H9 (cell line): ENCODE measurements at places on chromosomes 1 and 21. TPM values are rescaled to one million over a fixed set of nuclear protein-coding genes. Genes with fewer than 3 reads are reported as not detected.

MYOG gene
- total RNA-seq: not detected in 2 replicates

FBLIM1 gene
- 64.7 and 66.8 TPM in 2 replicates for total RNA-seq

LPAR3 gene
- 2.5 and 3.0 TPM in 2 replicates for total RNA-seq

CFHR1 gene
- total RNA-seq: not detected in 2 replicates

S100A7A gene
- total RNA-seq: not detected in 2 replicates

CD5L gene
- total RNA-seq: not detected in 2 replicates

SPRR2F gene
- not detected in 2 replicates for total RNA-seq

MATN1 gene
- total RNA-seq: not detected in 2 replicates

SV2A gene
- total RNA-seq: 42.4 and 44.4 TPM in 2 replicates

LCE1B gene
- not detected in 2 replicates for total RNA-seq

SDF4 gene
- 82.0 and 84.7 TPM in 2 replicates for total RNA-seq

CRYBG2 gene
- total RNA-seq: 11.8 and 12.8 TPM in 2 replicates

WLS gene
- total RNA-seq: 0.79 and 0.94 TPM in 2 replicates

- no peak overlapping the region for H3K27ac ChIP-seq
- no peaks in the 10 kb centered on the region for H3K36me3 ChIP-seq
- no peaks in the 10 kb centered on the region; the same call in 1 of the 2 replicates for H3K4me1 ChIP-seq
- DNase-seq: no peak
- H3K4me3 ChIP-seq: no peak overlapping the region
Measured at GRCh38 chr1:47887475-47888293, 109.5 kb downstream of the TRABD2B start.

DNA sequence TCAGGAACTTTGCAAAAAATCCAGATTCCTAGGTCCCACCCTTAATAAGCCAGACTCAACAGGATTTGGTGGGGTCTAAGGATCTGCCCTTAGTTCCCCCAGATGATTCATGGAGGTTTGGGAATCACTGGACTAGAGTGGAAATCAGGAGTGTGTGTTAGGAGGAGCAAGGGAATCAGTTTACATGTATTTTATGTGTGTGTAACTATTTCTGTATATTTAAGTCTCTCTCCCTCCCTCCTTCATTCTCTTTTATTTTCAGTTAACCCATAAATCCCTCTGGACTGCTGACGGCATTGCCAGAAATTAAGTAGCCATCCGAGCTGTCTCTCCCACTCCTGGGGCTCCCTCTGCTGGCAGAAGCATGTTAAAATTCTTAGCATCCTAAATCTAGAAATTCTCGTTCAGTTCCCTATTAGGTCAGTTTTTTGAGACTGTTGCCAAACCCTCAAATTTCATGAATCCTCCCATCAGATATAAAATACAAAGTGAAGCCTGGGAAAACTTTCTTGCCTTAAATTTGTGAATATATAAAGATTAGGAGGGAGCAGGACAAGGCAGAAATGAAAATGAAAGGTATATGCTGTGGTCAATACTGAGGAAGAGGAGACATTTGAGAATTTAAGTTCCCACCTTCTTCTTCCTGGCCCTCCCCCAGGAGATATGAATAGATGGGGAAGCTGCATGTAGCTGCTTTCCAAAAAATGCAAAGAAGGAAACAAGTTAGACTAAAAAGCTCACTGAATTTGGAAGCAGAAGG, 11.7 kb upstream of the HSD11B1 start:
- H3K4me3 ChIP-seq: no peak overlapping the region
- no peaks in the 10 kb centered on the region; the same call in 1 of the 2 replicates for H3K27me3 ChIP-seq
- no peak overlapping the region for H3K27ac ChIP-seq
- DNase-seq: peak; percentile 66

GRCh38 chr1:1894354-1895059, 3.6 kb upstream of the GNB1 start:
- no peak overlapping the region for H3K4me3 ChIP-seq
- no peaks in the 10 kb centered on the region; the same call in none of the 2 replicates for H3K27me3 ChIP-seq
- H3K27ac ChIP-seq: no peak overlapping the region
- H3K36me3 ChIP-seq: no peaks in the 10 kb centered on the region
- no peak for DNase-seq
- H3K4me1 ChIP-seq: peaks cover 5% of the 10 kb centered on the region; the same call in 1 of the 2 replicates

DNA sequence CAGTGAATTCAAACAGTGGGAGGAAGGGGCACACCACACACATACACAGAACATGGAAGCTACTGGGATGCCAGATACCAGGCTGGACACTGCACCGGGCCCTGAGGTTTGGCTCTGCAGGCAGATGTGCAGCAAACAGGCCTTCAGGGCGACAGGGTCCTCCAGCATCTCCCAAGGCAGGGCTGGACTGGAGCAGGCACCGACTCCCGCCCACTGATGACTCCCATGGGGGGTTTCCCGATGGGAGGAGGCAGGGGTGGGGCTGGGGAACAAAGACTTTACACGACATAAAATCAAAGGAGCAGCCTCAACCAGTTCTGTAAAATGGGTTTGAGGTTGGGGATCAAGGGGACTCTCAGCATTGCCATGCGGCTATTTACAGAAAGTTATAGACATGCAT, 118.1 kb downstream of the SYT2 start:
- no peaks in the 10 kb centered on the region for H3K4me1 ChIP-seq
- no peaks in the 10 kb centered on the region for H3K27me3 ChIP-seq
- H3K27ac ChIP-seq: no peak overlapping the region
- DNase-seq: no peak
- no peaks in the 10 kb centered on the region for H3K36me3 ChIP-seq
- H3K4me3 ChIP-seq: no peak overlapping the region

- H3K4me1 ChIP-seq: no peaks in the 10 kb centered on the region; the same call in 1 of the 2 replicates
- DNase-seq: peak; percentile 71
- H3K36me3 ChIP-seq: no peaks in the 10 kb centered on the region
- peaks cover 5% of the 10 kb centered on the region; the same call in 1 of the 2 replicates for H3K27me3 ChIP-seq
- no peak overlapping the region for H3K27ac ChIP-seq
Measured at GRCh38 chr1:145871994-145872924, 13.4 kb upstream of the PIAS3 start.

GRCh38 chr1:92792340-92792782, 7.5 kb upstream of the EVI5 start:
- DNase-seq: no peak
- H3K36me3 ChIP-seq: no peaks in the 10 kb centered on the region
- H3K27me3 ChIP-seq: no peaks in the 10 kb centered on the region
- no peak overlapping the region for H3K27ac ChIP-seq

- no peaks in the 10 kb centered on the region for H3K27me3 ChIP-seq
- no peak overlapping the region for H3K4me3 ChIP-seq
- no peaks in the 10 kb centered on the region for H3K36me3 ChIP-seq
- no peak overlapping the region for H3K27ac ChIP-seq
- H3K4me1 ChIP-seq: no peaks in the 10 kb centered on the region
Measured at GRCh38 chr1:33370301-33370700, 49.4 kb upstream of the A3GALT2 start.

- H3K36me3 ChIP-seq: peaks cover 29% of the 10 kb centered on the region
- no peak for DNase-seq
- no peak overlapping the region for H3K27ac ChIP-seq
- H3K27me3 ChIP-seq: no peaks in the 10 kb centered on the region
- H3K4me3 ChIP-seq: peak overlapping the region; percentile 88
Measured at GRCh38 chr1:62438163-62438562, 1.3 kb downstream of the USP1 start.

DNA sequence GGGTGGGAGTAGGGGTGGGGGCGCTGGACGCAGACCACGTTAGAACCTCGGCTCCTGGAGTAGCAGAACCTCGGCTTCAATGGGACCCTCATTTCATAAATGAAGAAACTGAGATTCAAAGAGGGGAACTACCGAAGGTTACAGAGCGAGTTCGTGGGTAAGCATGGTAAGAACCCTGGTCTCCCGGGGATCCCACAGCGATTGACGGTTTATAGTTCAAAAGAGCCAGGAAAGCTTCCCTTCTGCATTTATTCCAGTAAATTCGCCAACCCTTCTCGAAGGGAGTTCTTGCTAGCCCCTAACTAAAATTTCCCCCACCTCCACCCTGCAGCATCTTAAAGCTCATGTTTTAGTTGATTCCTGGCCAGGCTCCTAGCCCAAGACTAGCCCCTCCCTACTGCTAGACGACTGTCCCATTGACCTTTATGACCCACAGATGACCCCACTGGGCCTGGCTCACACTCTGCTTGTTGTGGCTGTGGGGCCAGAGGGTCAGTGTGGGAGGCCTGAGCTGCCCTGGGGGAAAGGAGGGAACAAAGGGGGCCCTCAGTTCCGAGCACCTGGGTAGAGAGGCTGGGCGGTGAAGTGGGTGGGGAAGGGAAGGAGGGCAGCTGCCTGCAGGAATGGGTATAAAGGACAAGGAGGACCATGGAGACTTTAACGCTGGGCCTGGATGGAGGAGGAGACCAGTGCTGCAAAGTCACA, 558 bp upstream of the KIF21B start:
- no peak for DNase-seq
- H3K27ac ChIP-seq: no peak overlapping the region
- H3K27me3 ChIP-seq: no peaks in the 10 kb centered on the region
- peak overlapping the region; percentile 83 for H3K4me3 ChIP-seq
- peaks cover 11% of the 10 kb centered on the region; the same call in 2 of the 3 replicates for H3K36me3 ChIP-seq

DNA sequence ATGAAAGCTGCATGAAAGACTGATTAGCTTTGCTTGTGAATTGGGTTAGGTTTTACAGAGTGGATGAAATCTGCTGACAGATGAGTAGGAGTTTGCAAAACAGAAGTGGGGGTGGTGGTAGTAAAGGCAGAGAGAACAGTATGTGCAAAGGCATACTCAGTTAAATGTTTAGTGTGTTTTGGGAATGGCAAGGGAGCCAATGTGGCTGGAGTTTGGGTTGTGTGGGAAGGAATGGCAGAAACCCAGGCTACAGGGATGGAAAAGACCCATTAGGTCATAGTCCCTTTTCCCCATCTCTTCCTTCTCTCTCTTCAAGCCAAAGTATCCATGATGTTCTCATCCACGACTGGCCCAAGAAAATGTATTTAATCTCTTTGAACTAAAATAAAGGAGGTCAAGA, 362.2 kb upstream of the LYPLAL1 start:
- H3K4me1 ChIP-seq: no peaks in the 10 kb centered on the region
- no peak overlapping the region for H3K27ac ChIP-seq
- H3K27me3 ChIP-seq: no peaks in the 10 kb centered on the region
- H3K36me3 ChIP-seq: no peaks in the 10 kb centered on the region

DNA sequence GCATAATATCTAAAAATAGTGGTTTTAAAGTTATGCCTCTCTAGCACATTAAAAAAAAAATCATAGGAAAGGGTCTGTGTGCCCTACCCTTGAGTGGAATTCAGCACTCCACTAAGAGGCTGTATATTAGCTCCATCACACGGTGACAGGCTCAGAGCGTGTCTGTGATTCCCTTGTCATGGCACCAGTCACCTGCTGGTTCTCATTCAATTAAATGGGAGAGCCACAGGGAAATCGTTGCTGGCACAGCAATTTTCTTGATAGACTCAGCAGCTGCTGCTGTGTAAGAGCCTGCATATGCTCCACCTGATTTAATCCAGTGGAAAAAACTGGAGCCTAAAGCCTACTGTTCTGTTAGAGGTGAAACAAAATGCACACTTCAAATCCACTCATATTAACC, 9.5 kb downstream of the ATP6V1G3 start:
- H3K4me3 ChIP-seq: no peak overlapping the region
- H3K4me1 ChIP-seq: no peaks in the 10 kb centered on the region; the same call in 1 of the 2 replicates
- H3K27ac ChIP-seq: no peak overlapping the region
- no peak for DNase-seq

GRCh38 chr1:23403038-23403336, 21.6 kb downstream of the TCEA3 start:
- no peaks in the 10 kb centered on the region for H3K4me1 ChIP-seq
- peaks cover 27% of the 10 kb centered on the region; the same call in 1 of the 2 replicates for H3K27me3 ChIP-seq
- no peak overlapping the region for H3K4me3 ChIP-seq
- H3K36me3 ChIP-seq: no peaks in the 10 kb centered on the region
- DNase-seq: no peak

DNA sequence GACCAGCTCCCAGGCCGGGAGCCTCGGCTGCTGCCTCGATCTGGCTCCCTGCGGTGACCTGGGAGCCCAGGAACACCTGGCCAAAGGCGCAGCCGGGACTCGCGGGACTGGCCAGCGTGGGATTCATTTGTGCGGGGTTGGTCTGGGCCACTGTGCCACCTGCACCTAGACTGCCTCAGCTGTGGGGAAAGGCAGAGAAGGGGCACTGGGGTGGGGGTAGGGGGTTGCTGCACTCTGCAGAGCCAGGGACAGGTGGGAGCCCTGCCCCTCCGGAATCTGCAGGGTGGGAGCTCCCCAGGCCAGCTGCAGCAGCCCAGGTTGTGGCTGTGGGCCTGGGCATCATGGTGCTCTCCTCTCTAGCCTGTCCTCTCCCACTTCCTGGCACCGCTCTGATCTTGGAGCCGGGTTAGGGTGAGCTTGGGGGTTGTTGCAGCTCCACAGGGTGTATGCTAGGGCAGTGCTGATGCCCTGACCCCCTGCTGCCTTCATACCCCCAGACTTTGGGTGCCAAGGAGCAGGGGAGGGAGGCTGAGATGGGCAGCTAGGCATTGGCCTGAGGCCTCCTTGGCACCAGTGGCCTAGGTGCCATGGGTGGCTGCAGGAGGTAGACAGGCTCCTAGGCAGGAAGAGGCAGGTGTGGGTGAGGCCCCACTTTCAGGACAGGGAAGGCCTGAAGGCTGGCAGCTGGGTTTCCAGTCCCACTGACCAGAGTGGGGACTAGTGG, 57.5 kb upstream of the ETV3 start:
- H3K4me3 ChIP-seq: no peak overlapping the region
- peak; percentile 42 for DNase-seq
- H3K27me3 ChIP-seq: no peaks in the 10 kb centered on the region
- no peak overlapping the region for H3K27ac ChIP-seq
- H3K4me1 ChIP-seq: no peaks in the 10 kb centered on the region

DNA sequence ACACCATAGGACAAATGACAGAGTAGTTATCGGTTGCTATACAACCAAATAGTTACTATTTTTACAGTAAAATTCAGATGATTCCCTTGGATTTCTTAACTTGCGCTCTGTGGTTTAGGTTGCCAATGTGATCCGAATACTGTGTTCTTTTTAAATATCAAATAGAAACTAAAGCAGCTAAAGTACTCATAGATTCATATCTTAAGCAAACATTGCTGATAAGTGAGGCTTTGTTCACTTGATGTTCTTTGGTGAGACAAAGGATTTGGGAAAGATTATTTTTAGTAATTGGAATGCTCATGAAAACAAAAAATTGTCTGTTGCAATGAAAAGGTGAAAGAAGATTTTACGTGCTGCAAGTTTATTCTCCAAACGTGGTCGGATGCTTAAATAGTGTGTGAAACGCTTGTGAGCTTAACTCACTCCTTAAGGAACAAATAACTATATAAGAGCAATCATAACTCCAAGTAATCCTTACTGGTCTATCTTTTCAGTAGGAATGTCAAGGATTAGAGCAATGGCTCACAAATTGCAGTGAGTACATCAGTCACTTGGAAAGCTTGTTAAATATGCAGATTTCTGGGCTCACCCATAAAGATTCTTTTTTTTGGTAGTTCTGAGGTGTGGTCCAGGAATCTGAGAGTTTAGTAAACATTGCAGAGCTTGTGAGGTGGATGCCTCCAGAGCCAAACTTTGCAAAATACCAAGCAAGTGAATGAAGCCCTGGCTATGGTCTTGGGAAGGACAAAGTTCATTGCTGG, 31.8 kb upstream of the PDC start:
- no peaks in the 10 kb centered on the region for H3K27me3 ChIP-seq
- no peaks in the 10 kb centered on the region for H3K4me1 ChIP-seq
- no peak overlapping the region for H3K4me3 ChIP-seq
- H3K27ac ChIP-seq: no peak overlapping the region

GRCh38 chr1:37890378-37891014, 31.1 kb upstream of the MTF1 start:
- no peaks in the 10 kb centered on the region for H3K4me1 ChIP-seq
- no peak for DNase-seq
- H3K27me3 ChIP-seq: no peaks in the 10 kb centered on the region
- no peak overlapping the region for H3K27ac ChIP-seq
